ENCODE measurements at places on chromosomes 1 and 21.
A peak's percentile ranks its signal among the peaks of the same experiment; 100 is the strongest.

DNA sequence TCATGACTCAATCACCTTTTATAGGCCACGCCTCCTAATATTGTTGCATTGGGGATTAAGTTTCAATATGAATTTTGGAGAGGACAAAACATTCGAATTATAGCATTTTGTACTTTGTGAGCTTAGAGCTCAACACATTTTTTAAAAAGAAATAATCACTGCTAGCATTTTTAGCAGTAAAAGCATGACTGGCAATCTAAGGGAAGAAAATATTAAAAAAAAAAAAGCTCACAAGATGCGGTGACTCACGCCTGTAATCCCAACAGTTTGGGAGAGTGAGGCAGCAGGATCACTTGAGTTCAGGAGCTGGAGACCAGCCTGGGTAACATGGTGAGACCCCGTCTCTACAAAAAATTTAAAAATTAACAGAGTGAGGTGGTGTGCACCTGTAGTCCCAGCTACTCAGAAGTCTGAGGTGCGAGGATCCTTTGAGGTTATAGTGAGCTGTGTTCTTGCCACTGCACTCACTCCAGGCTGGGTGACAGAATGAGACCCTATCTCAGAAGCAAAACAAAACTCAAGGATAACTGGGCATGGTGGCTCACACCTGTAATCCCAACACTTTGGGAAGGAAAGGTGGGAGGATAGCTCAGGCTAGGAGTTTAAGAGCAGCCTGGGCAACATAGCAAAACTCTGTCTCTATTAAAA lies 28.8 kb upstream of the DIPK1A start:
- DNase-seq, result no peak

GRCh38 chr1:208190784-208191183 lies 53.4 kb downstream of the PLXNA2 start:
- no peak for DNase-seq

DNA sequence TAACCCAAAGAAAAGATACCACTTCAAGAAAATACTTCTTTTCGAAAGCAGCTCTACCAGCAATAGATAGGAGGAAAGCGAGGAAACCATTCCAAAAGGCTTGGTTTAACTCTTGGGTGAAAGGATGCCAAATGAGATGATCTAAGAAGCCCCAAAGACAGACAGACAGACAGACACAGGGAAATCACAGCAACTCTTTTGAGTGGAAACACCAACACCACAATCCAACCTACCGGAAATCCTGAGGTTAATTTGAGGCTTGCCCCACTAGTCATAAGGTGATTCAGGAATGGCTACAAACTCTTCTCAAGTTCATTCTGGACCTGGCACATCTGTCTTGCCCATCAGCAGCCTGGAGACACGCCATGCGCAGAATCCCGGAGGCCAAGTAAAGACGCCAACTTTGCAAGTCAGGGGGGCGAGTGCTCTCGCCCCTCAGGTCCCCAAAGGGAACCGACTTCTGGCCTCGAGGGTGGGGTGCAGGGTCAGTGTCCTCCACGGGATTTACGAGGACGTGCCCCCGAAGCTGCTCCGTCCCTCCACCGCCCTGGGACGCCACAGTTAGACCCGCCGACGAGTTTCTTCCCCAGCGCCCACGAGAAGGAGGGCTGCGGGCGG lies 778 bp downstream of the EVI5 start:
- peak; percentile 8 for DNase-seq

GRCh38 chr21:35323947-35324346 lies 274.8 kb upstream of the RUNX1 start:
- DNase-seq, result no peak

GRCh38 chr1:224090116-224090515 lies 23.8 kb upstream of the FBXO28 start:
- DNase-seq, result no peak

- DNase-seq, result no peak
Observed at GRCh38 chr21:45515241-45516061, 26.8 kb downstream of the SLC19A1 start.

GRCh38 chr1:94686882-94687281 lies 133.3 kb upstream of the SLC44A3 start:
- DNase-seq, result no peak

- DNase-seq, result no peak
Observed at GRCh38 chr1:106465666-106466065, 590.8 kb upstream of the PRMT6 start.

GRCh38 chr1:234768171-234768568 lies 158.2 kb upstream of the IRF2BP2 start:
- DNase-seq, result peak; percentile 50

- DNase-seq, result no peak
Observed at GRCh38 chr1:34683616-34684015, 71.2 kb upstream of the GJB5 start.

- no peak for DNase-seq
Observed at GRCh38 chr1:114341856-114342255, 169.1 kb downstream of the TRIM33 start.

DNA sequence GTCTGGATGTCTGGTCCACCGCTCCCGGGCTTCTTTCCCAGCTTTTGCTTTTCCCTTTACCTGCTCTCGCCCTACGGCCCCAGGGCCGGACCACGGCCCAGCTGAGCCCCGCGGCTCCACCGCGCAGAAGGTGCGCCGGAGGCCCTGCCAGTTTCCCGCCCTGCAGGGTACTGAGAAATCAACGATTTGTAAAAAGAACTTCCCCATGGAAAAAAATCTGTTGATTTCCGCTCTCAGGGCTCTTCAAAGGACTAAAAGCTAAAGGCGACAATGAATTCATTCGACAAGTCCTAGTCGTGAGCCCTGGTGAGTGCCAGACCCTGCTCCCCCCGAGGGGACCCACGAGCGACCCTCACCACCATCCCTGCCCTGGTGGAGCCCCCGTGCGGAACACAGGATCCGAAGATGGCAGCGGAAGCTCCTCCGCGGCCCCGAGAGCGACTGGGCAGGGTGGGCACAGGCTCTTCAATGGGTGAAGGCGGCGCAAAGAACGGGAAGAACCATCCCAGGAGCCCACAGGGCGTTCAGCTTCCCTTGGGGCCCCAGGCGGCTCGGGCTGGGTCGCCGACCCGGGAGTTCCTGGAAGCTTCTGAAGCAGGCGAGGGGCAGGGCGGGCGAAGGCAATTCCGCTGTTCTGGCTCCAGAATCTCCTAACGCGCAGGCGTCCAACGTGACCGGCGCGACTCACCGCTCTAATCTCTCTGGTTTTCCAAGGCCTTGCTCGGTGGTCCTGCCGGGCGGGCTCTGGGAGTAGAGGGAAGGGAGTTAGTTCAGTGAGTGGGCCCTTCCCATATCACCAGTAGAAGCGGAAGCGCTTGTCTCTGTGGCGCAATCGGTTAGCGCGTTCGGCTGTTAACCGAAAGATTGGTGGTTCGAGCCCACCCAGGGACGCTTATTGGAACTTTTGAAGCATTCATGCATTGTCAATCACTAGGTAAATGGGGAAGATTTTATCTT lies 6.6 kb upstream of the RNU1-2 start:
- peak; percentile 73 for DNase-seq

DNA sequence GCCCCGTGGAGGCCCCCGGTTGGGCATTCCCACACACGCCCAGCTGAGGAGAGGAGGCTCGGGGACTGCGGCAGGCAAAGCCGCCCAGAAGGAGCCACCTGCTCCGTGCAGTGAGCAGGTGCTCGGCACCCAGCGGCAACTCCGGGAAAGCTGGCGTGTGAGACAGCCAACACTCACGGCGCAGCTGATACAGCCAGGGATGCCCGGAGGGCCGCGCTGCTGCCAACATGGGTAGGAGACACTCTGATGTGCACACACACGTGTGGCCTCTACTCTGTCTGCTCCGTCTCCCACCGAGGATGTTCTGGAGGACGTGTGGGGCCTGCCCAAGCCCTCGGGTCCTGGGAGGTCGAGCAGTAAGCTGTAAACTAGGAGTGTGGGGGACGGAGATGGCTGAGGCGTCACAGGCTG lies 12.9 kb downstream of the MORN1 start:
- no peak for DNase-seq

DNA sequence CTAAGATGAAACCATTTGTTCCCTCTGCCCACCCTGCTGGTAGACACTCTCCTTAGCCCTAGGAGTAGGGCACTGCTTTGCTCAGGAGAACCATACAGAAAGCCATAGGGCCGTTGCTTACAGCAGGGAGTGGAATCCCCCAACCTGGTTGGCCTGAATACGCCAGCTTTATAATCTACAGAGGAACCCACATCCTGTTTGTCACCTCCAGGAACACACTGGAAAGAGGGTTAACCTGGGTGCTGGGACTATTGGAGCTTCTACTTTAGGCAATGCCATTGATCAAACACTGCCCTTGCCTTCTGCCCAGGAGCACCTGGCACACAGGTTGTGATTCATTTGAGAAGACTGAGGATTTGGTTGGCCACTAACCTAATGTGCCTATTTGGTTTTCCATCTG lies 124.8 kb downstream of the TNR start:
- DNase-seq, result no peak

GRCh38 chr1:171965777-171966176 lies 124.5 kb downstream of the DNM3 start:
- DNase-seq, result no peak

DNA sequence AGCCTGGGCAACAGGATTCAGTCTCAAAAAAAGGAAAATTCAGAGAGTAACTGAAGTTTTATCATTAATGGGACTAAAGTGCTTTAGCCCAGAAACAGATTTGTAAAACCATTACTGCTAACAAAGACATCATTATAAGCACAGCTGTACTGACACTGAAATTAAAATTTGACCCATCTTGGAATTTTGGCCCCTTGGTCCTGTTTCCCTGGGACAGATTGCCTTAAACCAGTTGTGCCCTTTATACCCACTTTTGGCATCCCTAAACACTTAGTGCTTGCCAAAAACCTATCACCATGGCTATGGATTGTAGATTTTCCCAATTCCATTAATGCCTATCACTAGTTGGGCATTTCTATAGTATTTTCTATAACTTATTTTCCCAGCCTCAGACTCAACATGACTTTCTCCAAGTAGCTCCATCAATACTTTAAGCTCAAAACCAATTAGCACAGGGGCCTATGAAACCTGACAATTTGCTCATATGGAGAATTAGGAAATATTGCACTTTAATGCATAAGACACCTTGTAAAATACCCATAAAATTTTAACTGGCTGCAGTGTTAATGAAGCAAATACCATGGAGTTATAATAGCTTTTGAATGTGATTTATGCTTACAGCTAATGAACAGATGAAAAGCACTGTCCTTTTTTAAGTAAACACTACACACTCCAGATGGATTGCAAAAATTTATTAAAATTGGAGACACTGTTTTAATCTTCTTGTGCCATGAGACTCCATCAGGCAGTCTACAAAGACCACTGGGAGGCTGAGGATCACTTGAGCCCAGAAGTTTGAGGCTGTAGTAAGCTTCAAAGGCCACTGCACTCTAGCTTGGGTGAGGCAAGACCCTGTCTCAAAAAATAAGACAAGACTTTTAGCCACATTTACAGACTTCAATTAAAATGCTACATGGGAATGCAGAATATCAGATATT lies 4.3 kb downstream of the GAS5 start:
- DNase-seq, result no peak

- peak; percentile 59 for DNase-seq
Observed at GRCh38 chr1:112508278-112509004, at the start of gene WNT2B. WNT2B (plus strand) TSS chr1:112508965; CDS start chr1:112509263, 298 bp downstream.

GRCh38 chr1:72357411-72357810 lies 75.1 kb upstream of the NEGR1 start:
- no peak for DNase-seq

DNA sequence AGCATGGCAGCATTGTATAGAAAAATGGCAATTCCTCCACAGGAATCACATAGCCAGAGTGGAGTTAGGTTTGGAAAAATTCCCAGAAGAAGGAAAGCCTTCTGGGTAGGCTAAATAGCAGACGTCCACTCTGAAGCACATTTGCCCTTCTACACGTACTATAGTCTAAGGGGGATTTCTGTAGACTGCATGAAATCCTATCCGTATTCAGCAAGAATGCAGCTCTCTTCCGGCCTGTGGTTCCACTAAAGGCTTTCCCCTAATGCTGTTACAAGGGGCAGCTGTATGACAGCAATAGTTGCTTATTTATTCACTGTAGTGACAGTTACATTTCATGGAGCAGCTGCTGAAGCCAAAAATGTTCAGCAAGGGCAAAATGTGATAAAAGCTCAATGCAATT lies 263.6 kb downstream of the RWDD3 start:
- DNase-seq, result no peak

GRCh38 chr1:184166485-184166884 lies 115.0 kb downstream of the TSEN15 start:
- no peak for DNase-seq

- DNase-seq, result no peak
Observed at GRCh38 chr21:28280611-28281010, 712.1 kb downstream of the LTN1 start.

DNA sequence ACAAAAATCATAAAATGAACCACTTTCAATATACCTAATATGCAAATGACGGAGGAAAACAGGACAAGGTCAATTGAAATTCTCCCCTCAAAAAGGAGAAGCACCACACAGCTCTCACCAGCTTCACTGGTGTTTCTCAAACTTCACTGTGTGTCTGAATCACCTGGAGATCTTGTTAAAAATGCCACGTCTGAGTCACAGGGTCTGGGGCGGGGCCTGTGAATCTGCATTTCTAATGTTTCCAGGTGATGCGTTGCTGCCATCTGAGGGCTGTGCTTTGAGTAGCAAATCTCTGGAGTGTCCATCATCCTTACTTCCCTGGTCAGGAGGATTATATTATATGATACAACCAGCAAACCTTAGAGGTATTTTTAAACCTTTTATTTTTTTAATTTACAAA lies 9.0 kb downstream of the CLDN19 start:
- DNase-seq, result peak; percentile 21

GRCh38 chr21:44944596-44944995 lies 4.8 kb downstream of the SLX9 start:
- no peak for DNase-seq

DNA sequence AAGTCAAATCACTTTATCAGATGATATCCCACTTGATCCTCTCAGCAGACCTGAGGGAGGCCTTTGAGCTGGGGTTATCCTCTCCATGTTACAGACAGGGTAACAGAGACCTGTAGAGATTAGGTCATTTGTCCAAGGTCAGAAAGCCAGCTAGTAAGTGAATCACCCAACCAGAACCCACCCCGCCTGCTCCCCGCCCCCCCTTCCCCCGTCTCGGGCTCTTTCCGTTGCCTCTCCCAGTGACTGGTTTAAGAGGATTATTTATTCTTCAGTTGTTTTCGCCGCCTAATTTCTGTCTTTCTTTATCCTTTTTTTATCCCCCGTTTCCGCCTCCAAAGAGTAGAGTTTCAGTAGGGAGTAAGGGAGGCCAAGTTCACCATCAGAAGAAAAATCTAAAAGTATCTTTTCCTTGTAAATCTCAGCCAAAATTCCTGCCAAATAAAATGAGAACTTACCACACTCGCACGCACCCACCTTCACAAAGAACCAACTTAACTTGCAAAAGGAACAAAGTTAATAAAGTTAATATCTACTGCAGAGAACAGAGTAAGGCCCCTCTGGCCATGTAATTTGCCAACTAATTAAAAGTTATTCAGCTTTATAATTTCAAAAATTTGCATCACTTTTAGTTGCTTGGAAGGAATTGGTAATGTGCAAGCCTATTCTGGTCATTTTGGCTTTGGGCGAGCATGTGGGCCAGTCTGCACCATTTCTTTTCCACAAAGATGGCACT lies 76.8 kb upstream of the TRABD2B start:
- DNase-seq, result no peak
